Mucosa of descending colon (tissue), 3 donors: ENCODE measurements at places on chromosomes 2 and 18. TPM values are rescaled to one million over a fixed set of nuclear protein-coding genes. Genes with fewer than 3 reads are reported as not detected.

The ZSCAN30 gene
- total RNA-seq, result 14.9 TPM

GRCh38 chr2:120404274-120404673, 58.3 kb downstream of the INHBB start:
- DNase-seq, result no peak

- no peak for DNase-seq
Observed at GRCh38 chr18:11052800-11053199, 96.6 kb downstream of the PIEZO2 start.

- DNase-seq, result no peak
Observed at GRCh38 chr2:5798084-5798483, 105.9 kb downstream of the SOX11 start.

GRCh38 chr2:181352158-181352557, 105.0 kb upstream of the ITGA4 start:
- DNase-seq, result no peak
